Hepatocyte (in vitro differentiated cells): ENCODE measurements at places on chromosomes 16 and 17. TPM values are rescaled to one million over a fixed set of nuclear protein-coding genes. Genes with fewer than 3 reads are reported as not detected.

Gene DPEP2
- 1.1 TPM in 1 of 2 replicates, not detected in the other for polyA plus RNA-seq

Gene SP6
- polyA plus RNA-seq: 1.3 and 1.7 TPM in 2 replicates

Gene KIF19
- 0.18 and 0.46 TPM in 2 replicates for polyA plus RNA-seq

Gene PRAC1
- polyA plus RNA-seq: not detected in 2 replicates

Gene AANAT
- 0.92 TPM in 1 of 2 replicates, not detected in the other for polyA plus RNA-seq

Gene GPS2
- polyA plus RNA-seq: 103 and 111 TPM in 2 replicates

Gene TBC1D26
- polyA plus RNA-seq: 0.30 and 0.57 TPM in 2 replicates

Gene MPDU1
- polyA plus RNA-seq: 109 and 113 TPM in 2 replicates

Gene FA2H
- 5.9 and 7.8 TPM in 2 replicates for polyA plus RNA-seq

GRCh38 chr16:41439-42068 lies 11.9 kb downstream of the POLR3K start:
- H3K4me3 ChIP-seq: no peak overlapping the region
- no peaks in the 10 kb centered on the region for H3K27me3 ChIP-seq
- no peaks in the 10 kb centered on the region for H3K36me3 ChIP-seq
- H3K4me1 ChIP-seq: no peaks in the 10 kb centered on the region
- H3K27ac ChIP-seq: no peak overlapping the region
- no peak for DNase-seq

GRCh38 chr17:77966476-77966875 lies 8.0 kb downstream of the TNRC6C start:
- H3K4me3 ChIP-seq: no peak overlapping the region
- no peaks in the 10 kb centered on the region for H3K4me1 ChIP-seq
- no peaks in the 10 kb centered on the region for H3K36me3 ChIP-seq
- no peak overlapping the region for H3K27ac ChIP-seq

GRCh38 chr16:86669285-86669805 lies 91.0 kb downstream of the FOXL1 start:
- no peaks in the 10 kb centered on the region for H3K36me3 ChIP-seq
- no peak overlapping the region for H3K4me3 ChIP-seq
- H3K27ac ChIP-seq: no peak overlapping the region
- no peak for DNase-seq
- H3K4me1 ChIP-seq: peaks cover 17% of the 10 kb centered on the region

DNA sequence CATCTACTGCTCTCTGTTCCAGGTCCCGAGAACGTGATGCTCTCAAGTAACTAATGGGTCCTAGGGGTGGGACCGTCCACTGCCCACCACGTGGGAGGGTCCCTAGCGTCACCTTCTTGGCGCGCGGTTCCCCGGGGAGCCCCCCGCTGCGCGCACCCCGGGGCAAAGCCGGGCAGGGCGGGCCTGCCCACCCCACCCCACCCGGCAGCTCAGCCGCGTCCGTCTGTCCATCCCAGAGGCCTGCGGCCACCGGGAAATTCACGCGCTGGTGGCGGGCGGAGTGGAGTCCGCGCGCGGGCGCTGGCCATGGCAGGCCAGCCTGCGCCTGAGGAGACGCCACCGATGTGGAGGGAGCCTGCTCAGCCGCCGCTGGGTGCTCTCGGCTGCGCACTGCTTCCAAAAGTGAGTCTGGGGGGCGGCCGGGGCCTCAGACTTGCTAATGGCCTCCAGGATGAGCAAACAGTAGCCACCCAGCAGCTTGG lies 494 bp downstream of the PRSS41 start:
- peaks cover 12% of the 10 kb centered on the region for H3K4me1 ChIP-seq
- DNase-seq: no peak
- no peaks in the 10 kb centered on the region for H3K27me3 ChIP-seq
- no peaks in the 10 kb centered on the region for H3K36me3 ChIP-seq
- no peak overlapping the region for H3K4me3 ChIP-seq

DNA sequence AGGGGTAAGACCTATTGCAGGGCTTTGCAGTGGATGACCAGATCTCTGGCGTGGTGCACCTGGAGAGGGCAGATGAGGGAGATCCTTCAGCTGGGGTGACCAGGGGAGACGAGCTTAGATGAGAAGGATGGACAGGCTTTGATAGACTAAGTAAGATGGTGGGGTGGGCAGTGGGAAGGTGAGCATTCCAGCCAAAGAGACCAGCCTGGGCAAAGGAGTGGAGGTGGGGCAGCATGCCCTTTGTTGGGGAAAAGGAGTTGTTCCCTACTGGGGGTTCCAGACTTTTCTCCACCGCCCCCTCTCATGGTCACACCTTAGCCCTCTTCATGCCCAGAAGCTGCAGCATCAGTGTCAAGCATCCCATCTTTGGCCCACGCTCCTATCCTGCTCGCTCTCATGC lies 27.6 kb downstream of the ANKRD40 start:
- no peak overlapping the region for H3K4me3 ChIP-seq
- H3K4me1 ChIP-seq: peaks cover 14% of the 10 kb centered on the region
- H3K27ac ChIP-seq: no peak overlapping the region
- H3K36me3 ChIP-seq: no peaks in the 10 kb centered on the region

GRCh38 chr17:33086878-33087277 lies 95.2 kb downstream of the SPACA3 start:
- peaks cover 4% of the 10 kb centered on the region for H3K4me1 ChIP-seq
- no peaks in the 10 kb centered on the region for H3K27me3 ChIP-seq
- no peak for DNase-seq
- H3K27ac ChIP-seq: no peak overlapping the region

- H3K4me1 ChIP-seq: no peaks in the 10 kb centered on the region
- H3K36me3 ChIP-seq: no peaks in the 10 kb centered on the region
- no peak for DNase-seq
- H3K4me3 ChIP-seq: no peak overlapping the region
- no peak overlapping the region for H3K27ac ChIP-seq
- H3K27me3 ChIP-seq: no peaks in the 10 kb centered on the region
Observed at GRCh38 chr16:12392585-12393091, 411.0 kb downstream of the CPPED1 start.

- no peak for DNase-seq
- H3K27me3 ChIP-seq: no peaks in the 10 kb centered on the region
- H3K27ac ChIP-seq: peak overlapping the region; percentile 95
- no peak overlapping the region for H3K4me3 ChIP-seq
- peaks cover 40% of the 10 kb centered on the region for H3K4me1 ChIP-seq
Observed at GRCh38 chr17:17019430-17019762, 22.9 kb upstream of the MPRIP start.

DNA sequence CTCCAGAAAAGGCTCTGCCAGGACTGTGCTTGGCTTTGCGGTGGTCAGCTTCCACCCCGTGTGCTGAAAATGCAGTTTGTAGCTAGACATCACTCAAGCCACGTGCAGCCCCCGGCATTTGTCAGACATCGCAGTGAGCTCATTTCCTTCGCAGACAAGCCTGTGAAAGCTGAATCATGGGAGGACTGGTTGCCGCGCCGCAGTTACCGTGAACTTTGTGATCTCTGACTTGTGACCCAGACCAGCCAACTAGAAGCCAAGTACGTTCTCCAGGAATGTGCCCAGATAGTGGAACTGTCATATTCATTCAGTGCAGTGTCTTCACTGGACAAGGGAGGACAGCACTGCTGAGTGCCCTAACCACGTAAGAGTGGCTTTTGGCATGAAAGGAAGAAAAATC lies 58.1 kb downstream of the NDE1 start:
- no peaks in the 10 kb centered on the region for H3K4me1 ChIP-seq
- no peak overlapping the region for H3K4me3 ChIP-seq
- H3K36me3 ChIP-seq: no peaks in the 10 kb centered on the region

GRCh38 chr17:50311483-50311882 lies 34.4 kb upstream of the XYLT2 start:
- H3K4me3 ChIP-seq: no peak overlapping the region
- no peak for DNase-seq
- no peak overlapping the region for H3K27ac ChIP-seq
- no peaks in the 10 kb centered on the region for H3K36me3 ChIP-seq
- peaks cover 3% of the 10 kb centered on the region for H3K4me1 ChIP-seq
- no peaks in the 10 kb centered on the region for H3K27me3 ChIP-seq

DNA sequence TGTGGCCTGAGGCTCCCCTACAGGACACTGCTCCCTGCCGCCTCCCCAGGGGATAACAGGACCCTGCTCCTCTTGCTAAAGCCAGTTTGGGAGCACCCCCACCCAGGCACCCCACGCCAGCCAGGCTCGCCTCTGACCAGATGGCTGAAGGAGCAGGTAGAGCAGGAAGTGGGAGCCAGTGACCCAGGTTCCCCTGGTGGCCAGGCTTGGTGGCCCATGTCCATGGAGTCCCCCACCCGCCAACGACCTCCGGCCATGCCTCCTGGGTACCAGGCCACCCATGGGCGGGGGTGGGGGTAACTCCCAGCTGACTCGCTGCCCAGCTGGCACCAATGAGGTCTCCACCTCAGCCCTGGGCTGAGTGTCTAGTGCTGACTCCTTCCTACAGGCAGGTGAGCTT lies 10.0 kb downstream of the BCAR1 start:
- H3K4me1 ChIP-seq: peaks cover 50% of the 10 kb centered on the region
- no peak overlapping the region for H3K4me3 ChIP-seq
- no peak overlapping the region for H3K27ac ChIP-seq

GRCh38 chr16:71956486-71956885 lies 43.7 kb downstream of the PKD1L3 start:
- H3K27me3 ChIP-seq: no peaks in the 10 kb centered on the region
- H3K4me1 ChIP-seq: no peaks in the 10 kb centered on the region
- H3K27ac ChIP-seq: no peak overlapping the region
- H3K4me3 ChIP-seq: no peak overlapping the region
- no peak for DNase-seq

- H3K27ac ChIP-seq: peak overlapping the region; percentile 35
- DNase-seq: no peak
- H3K27me3 ChIP-seq: no peaks in the 10 kb centered on the region
- H3K4me1 ChIP-seq: peaks cover 5% of the 10 kb centered on the region
- H3K36me3 ChIP-seq: no peaks in the 10 kb centered on the region
- H3K4me3 ChIP-seq: no peak overlapping the region
Observed at GRCh38 chr17:30369995-30370394, 8.7 kb upstream of the CPD start.

DNA sequence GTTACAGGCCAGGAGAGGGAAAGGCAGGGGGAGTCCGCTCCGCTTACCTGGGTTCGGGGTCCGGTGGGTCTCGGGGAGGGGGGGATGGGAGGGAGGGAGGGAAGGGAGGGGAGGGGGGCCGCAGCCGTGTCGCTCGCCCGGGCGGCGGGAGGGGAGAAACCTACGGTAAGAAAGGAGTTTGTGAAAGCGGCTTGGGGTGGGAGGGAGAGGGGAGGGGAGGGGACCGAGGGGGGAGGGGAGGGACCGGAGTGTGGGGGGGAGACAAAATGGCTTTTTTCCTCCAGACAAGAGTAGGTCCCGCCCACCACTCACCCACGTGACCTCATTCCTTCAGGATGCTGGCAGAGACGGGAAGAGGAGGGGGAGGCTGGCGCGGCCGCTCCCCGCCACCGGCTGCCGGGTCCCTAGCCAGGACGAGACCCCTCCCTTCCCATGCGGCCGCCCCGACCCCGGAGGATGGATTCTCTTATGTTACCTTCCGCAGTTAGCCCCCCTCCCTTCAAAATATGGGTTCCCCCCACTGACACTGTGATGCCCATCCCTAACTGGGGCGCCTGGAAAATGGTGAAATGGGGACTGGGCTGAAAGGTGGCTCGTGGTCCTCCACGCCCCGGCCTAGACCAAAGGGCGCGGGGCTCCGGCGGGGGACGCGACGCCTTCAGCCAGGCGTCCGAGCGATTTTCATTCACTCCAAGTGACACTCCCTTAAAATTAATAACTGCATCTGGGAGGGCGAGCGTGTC lies at the start of gene PCGF2:
TSS of gene PCGF2 (minus strand) at position 188 of the 743 bp plus-strand sequence. CDS start 7,934 bp downstream, outside the sequence.
- H3K4me1 ChIP-seq: peaks cover 42% of the 10 kb centered on the region
- H3K4me3 ChIP-seq: peak within 1 kb of the TSS; percentile 96
- no peaks in the 10 kb centered on the region for H3K27me3 ChIP-seq
- no peaks in the 10 kb centered on the region for H3K36me3 ChIP-seq

GRCh38 chr16:56270828-56271227 lies 79.5 kb downstream of the GNAO1 start:
- no peaks in the 10 kb centered on the region for H3K27me3 ChIP-seq
- no peak overlapping the region for H3K27ac ChIP-seq
- no peaks in the 10 kb centered on the region for H3K4me1 ChIP-seq
- no peak for DNase-seq
- H3K36me3 ChIP-seq: no peaks in the 10 kb centered on the region
- H3K4me3 ChIP-seq: no peak overlapping the region

- DNase-seq: no peak
- peak overlapping the region; percentile 37 for H3K4me3 ChIP-seq
- no peaks in the 10 kb centered on the region for H3K36me3 ChIP-seq
- peaks cover 5% of the 10 kb centered on the region for H3K4me1 ChIP-seq
Observed at GRCh38 chr17:75856062-75856756, 1.1 kb upstream of the WBP2 start.
